CD4-positive, alpha-beta T cell treated with Interleukin-15 for 1 hour (primary cell): ENCODE measurements at places on chromosomes 11 and 22.

DNA sequence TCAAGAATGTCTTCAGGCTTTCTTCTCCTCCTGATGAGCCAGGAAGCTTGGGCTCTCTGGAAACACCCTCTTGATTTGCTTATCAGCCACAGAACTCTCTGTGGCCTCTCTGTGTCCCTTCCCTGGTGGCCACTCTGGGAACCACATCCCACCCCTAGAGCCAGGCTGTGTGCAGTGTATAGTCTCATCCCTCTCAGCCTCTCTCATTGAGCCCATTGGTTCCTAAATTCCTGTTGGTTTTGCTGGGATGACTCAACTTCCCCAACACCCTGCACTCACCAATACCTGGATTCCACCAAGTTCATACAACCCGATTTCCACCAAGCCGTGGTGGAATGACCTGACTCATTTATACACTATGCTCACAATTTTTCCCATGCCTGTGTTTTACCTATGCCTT, 5.2 kb downstream of the IRAG1 start:
- no peak for DNase-seq

DNA sequence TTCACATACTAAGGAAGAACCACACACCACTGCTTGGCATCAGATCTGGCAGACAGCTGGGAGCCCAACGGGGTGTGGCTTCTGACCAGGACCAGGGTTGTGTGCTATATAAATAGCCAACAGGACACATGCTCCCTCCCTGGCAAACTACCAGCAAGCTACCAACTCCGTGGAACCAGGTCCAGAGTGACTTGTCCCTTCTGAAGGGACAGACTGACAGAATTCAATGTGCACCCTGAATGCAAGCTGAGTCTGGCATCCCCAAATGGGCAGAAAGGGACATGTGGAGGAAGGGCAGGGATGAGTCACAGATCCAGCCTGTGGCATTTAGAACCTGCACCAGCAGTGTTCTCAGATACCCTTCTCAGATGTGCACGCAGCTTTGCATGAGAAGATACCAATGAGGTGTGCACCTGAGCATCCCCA, 92.9 kb downstream of the MICAL3 start:
- no peak for DNase-seq

DNA sequence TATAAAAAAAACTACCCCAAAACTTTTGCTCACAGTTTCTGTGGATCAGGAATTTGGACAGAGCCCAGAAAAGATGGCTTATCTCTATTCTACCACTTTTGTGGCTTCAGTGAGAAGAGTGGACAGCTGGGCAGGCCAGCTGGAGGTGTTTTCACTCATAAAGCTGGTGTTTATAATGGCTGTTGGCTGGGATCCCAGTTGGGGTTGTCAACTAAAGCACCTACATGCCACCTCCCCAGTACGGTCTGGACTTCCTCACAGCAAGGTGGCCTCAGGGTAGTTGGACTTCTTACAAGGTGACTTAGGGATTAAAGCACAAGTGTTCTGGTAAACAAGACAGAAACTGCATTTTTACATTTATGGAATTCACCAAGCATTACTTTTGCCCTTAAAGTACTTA, 171.0 kb downstream of the NELL1 start:
- DNase-seq, result no peak

- DNase-seq, result peak; percentile 19
Measured at GRCh38 chr11:206526-207207, 532 bp downstream of the BET1L start.

DNA sequence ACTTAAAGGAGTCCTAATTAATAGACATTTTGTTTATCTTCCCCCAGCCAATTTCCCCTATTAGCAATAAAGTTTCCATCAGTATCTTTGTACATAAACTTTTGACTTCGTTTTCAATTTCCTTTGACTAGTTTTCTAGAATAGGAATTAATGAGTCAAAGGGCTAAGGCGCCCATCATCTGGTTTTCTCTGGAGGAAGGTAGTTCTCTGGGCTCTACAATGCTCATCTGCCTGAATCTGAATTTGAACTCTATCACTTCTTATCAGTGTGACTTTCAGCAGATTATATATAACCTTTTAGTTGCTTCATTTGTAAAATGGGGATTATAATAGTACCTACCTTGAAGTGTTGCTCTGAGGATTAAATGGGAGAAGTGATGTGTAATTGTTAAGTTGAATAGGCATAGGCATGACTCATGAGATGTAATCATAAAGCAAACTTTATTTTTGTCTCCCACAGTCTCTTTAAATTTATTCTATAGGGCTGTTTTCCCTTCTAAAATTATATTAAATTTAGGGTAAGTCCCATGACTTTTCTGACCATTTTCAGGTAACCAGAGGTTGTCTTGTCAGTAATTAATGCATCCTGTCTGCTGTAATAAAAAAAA, 5.8 kb upstream of the TUB start:
- no peak for DNase-seq

DNA sequence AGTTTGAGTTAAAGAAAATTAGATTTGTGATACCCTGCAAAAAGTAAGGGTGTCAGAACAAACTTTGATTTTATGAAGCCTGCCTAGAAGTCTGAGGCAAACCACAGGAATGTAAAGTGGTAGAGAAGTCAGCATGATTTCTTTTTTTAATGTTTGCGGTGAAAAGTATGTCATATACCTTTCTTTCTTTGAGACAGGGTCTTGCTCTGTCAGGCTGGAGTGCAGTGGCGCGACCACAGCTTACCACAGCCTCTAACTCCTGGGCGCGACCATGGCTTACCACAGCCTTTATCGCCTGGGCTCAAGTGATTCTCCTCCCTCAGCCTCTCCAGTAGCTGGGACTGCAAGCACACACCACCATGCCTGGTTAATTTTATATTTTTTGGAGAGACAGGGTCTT, 4.7 kb downstream of the API5 start:
- DNase-seq, result no peak

- DNase-seq, result no peak
Measured at GRCh38 chr11:64586366-64586765, 4.7 kb upstream of the SLC22A12 start.

DNA sequence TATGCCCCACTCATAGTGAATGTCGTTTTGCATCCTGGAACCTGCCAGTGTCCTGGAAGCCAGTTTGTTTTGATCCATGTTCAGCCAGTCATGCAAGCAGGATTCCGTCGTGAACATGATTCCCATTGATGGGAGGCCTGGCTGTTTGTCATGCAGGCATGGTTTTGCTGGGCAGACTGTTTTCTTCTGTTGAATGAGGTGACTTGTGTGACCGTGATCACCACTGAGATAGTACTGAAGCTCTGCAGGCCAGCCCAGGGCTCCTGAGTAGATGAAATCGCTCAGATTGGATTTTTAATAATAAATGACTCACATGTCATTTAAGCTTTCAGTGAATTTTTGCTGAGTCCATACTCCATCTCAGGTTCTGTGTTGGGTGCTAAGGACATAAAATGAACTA, 117.8 kb downstream of the PDE2A start:
- DNase-seq, result no peak

DNA sequence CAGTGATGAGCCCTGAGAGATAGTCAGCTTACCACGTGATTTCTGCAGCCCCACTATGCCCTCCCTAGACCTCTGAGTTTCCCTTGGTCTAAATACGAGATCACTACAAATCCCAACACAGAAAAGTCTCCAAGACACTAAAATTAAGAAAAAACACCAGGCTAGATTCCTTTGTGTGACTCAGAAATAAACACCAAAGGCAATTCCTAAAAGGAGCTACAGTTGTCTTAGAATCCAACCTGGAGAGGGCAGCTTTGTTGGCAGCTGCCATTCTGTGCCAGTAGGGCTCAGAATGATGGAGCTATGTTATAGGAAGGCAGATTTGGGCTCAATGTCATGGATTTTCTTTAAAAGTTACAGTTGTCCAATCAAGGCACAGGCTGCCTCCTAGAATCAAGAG, 37.1 kb upstream of the HMGXB4 start:
- no peak for DNase-seq

GRCh38 chr11:33582636-33583325, 117.8 kb downstream of the C11orf91 start:
- DNase-seq, result no peak

DNA sequence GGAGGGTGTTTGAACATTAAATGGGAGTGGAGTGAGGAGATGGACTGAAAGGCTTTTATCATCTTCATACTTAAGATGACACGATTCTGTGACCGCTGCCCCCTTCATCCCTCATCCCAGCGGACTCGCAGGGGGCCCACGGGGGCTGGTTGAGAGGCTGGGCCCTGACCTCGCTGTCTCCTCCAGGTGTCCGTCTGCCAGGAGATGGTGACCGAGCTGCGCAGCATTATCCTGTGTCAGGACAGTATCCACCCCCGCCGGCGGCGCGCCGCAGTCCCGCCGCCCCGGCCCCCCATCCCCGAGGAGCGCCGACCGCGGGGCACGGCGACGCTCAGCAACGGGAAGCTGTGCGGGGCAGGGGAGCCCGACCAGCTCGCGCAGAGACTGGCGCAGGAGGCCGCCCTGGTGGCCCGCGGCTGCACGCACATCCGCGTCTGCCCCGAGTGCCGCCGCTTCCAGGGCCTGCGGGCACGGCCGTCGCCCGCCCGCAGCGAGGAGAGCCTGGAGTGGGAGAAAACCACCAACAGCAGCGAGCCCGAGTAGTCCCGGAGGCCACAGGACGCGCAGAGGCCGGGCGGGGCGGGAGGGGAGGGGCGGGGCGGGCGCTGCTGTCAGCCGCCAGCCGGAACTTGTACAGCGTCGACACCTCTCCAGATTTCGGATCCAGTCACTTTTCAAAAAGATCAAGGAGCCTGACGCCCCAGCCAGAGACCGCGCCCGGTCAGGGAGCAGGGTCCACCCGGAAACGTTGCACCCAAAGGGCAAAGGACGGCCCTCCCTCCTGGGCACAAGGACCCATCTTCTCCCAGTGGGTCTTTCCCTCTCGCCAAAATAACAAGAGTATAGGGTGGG, 38.0 kb upstream of the TBCEL start:
- peak; percentile 20 for DNase-seq

GRCh38 chr11:32838505-32839274, 9.0 kb downstream of the PRRG4 start:
- no peak for DNase-seq

DNA sequence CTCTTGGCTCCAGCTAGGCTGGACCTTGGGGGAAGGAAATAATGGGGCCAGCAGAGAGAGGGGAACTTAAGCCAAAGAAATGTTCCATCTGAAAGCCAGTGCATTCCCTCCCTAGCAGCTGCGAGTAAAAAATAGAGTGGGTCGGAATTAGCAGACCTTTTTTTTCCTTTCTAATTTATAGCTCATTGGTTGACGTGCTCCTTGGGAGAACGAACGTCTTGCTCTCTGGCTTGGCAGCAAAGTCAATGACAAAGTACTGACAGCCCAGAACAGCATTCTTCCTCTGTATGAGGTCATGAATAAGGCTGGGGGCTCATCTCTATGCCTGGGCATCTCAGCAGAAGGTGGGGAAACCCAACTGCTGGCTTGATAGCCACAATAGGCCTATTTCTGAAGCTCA, 65.0 kb downstream of the SEZ6L start:
- no peak for DNase-seq

DNA sequence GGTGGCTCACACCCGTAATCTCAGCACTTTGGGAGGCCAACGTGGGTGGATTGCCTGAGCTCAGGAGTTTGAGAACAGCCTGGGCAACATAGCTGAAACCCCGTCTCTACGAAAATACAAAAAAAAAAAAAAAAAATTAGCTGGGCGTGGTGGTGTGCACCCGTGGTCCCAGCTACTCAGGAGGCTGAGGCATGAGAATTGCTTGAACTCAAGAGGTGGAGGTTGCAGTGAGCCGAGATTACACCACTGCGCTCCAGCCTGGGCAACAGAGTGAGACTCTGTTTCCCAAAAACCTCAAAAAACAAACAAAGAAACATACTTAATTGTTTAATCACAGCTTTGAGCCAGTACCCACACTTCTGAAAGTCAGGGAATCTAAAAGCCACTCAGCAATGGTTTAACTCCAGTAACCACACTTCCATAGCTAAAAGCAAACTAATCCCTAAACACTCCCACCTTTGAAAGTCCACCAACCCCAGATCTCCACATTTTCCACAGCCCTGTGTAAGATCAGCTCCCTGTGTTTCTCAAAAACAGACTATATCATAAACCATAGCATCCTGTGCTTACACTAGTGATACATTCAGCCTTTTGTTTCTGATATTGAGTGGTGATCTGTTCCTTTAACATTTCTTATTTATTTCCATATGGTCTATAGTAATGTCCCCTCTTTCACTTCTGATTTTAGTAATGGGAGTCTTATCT, 4.9 kb upstream of the OR2AT4 start:
- no peak for DNase-seq

GRCh38 chr11:11189506-11189905, 163.5 kb downstream of the CSNK2A3 start:
- DNase-seq, result no peak

DNA sequence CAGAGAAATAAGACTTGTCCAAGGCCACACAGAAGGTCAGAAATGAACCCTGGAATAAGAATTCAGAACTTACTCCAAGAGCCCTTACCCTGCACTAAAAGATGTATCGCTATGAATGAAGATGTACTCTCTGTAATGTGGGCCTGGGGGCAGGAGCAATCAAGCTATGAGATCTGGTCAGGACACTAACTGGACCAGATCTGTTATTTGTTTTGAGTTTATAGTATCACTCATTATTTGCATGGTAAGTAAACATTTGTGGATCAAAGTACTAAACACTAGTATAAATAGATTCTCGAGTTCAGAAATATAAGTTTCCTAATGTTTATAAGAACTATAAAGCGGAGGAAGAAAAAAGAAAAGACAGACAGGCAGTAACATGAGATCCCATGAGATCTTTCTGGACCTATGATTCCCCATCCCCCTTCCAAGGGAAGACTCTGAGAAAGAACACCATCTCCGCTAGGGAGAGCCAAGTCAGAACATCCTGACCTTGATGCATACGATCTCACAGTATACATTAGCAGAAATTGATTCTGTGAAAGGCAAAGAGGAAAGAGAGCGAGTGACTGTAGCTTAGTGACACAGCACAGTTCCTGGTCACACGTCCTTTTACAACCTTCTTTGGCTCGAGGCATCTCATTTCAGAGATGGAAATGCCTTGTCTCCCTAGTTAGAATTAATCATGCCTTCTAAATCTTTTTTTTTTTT, 71.2 kb downstream of the USP35 start:
- no peak for DNase-seq

- DNase-seq, result no peak
Measured at GRCh38 chr11:19428206-19429002, 187.7 kb upstream of the E2F8 start.

GRCh38 chr11:113372309-113372708, 15.3 kb upstream of the ANKK1 start:
- DNase-seq, result no peak

DNA sequence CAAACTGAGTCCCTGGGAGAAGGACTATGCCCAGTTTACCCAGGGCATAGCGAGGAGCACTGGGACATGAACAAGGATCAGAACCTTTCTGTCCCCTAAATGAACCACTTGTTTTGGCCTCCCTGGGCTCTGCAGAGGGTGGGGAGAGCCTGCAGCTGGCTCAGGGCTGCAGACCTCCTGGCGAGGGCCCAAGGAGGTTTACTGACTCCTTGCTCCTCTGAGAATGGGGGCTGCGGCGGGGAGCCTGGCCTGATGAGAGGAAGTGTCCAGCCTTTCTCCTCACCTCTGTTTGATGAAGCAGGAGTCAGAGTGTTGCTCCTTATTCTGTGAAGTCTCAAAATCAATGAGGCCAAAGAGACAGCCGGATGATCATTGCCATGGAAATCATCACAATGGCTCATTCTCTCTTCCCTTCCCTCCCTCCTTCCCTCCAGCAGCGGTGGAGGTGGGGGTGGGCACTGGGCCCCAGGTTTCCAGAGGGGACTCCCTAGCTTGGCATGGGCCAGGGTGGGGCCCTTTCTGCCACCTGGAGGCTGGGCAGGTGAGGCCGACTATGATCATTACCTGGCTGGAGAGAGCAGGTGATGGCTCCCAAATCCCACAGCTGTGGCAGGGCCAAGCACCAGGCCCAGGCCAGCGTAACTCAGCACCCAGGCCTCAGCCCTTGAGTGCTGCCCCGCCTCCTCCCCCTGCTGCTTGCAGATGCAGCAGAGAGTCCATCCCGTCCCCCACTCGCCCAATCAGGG, 169.7 kb downstream of the CEP164 start:
- no peak for DNase-seq
